ENCODE measurements at places on chromosomes 5 and 9.

GRCh38 chr5:17398866-17399835 is 98.9 kb upstream of the TAF11L2 start:
- DNase-seq: no peak

DNA sequence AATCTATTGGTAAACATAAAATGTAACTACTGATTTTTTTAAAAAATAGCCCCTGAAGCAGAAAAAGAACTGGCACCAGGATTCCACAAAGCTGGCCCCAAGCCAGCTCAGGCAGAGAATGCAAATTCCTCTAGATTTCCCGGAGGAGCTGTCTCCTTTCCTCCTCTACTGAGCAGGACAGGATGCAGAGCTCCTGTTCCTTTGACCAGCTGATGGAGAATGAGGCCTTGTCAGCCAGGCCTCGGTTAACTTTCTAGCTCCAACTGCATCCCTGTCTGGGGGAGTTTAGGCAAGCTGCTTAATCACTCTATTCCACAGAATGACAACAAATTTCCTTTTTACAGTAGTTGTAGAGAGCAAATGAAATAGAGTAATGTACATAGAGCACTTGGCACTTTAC is 155.5 kb downstream of the GNAQ start:
- peak; percentile 17 for DNase-seq

GRCh38 chr9:123658792-123659191 is 271.1 kb downstream of the DENND1A start:
- DNase-seq: no peak

- no peak for DNase-seq
Measured at GRCh38 chr9:115756736-115757135, 396.9 kb upstream of the PAPPA start.

DNA sequence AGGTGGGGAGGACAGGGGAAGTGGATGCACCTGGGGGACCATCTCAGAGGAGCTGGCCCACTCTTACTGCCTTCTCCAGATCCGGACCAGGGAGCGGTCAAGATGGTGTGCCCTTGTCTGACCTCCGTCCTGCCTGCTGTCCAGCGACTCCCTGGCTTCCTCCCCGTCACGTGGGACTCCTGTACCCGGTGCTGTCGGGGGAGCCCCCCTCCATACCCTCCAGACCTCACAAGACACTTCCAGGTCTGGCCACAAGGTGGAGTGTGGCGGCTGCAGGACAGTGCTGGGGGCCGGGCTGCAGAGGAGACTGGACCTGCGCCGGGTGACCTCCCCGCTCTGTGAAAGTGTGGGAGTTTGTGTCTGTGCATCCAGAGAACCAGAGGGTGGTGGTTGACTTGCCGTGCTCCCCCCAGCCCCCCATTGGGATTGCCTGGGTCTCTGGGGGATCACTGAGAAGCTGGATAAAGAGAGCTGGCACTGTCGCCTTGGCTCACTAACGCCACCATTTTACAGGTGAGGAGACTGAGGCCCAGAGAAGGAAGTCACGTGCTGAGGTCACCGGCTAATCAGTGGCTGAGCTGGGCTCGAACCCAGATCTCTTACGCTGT is 1.9 kb upstream of the CRB2 start:
- peak; percentile 48 for DNase-seq

DNA sequence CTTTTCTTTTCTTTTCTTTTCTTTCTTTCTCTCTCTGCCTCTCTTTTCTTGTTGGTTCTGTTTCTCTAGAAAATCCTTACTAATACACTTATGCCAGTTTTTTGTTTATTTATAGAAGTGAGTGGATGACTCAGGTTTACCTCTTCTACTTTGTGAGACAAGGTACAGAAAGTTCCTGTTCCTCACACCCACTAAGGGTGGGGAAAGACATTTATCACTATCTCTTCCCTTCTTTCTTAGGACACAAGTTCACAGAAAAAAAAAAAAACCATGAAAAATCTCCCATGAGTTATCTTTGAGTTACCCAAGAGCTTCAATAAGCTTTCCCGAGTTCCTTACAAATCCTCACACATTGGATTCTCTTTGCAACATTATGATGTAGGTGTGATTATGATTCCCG is 60.9 kb upstream of the CD180 start:
- no peak for DNase-seq

- DNase-seq: no peak
Measured at GRCh38 chr5:172918421-172919371, 40.5 kb upstream of the RPL26L1 start.

- no peak for DNase-seq
Measured at GRCh38 chr5:119271758-119272730, 83.8 kb upstream of the TNFAIP8 start.

DNA sequence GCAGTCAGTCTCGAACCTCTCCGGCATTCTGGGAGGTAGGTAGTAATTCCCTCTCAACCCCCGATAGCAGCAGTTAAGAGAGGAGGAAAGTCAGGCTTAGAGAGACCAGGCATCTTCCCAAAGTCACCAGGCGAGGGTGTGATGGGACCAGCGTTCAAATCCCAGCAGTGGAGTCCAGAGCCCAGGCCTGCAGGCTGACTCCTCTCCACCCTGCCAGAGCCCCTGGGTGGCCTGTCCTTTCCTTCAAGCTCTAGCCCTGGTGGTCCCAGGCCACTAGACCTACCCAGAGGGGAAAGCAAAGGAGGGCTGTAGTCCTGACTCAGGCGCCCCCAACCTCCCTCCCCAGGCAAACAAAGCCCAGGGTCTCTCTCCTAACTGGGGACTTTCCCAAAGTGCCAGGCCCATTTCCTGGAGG is 4.2 kb upstream of the NR5A1 start:
- no peak for DNase-seq

GRCh38 chr9:37966412-37967013 is 62.6 kb upstream of the SLC25A51 start:
- DNase-seq: no peak

- no peak for DNase-seq
Measured at GRCh38 chr5:560792-561166, 36.5 kb upstream of the SLC9A3 start.

- no peak for DNase-seq
Measured at GRCh38 chr5:151880324-151880723, 44.3 kb downstream of the GLRA1 start.

DNA sequence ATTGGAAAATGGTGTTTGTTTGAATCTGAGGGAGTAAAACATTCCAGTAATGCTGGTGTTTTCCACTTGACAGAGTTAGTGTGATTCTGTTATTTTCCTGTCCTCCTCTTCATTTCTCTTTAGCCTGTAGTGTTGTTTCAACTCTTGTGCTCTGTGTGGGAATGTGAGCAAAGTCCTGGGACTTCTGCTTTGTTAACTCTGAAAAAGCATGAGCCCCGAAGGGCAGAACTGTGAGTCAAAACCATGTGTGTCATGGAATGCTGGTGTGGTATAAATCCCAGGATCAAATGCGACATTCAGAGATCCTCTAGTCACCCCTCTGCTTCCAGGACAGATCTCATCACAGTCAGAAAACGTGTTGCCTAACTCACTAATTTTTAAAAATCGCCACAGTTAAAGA is 8.9 kb downstream of the F2R start:
- DNase-seq: peak; percentile 68

DNA sequence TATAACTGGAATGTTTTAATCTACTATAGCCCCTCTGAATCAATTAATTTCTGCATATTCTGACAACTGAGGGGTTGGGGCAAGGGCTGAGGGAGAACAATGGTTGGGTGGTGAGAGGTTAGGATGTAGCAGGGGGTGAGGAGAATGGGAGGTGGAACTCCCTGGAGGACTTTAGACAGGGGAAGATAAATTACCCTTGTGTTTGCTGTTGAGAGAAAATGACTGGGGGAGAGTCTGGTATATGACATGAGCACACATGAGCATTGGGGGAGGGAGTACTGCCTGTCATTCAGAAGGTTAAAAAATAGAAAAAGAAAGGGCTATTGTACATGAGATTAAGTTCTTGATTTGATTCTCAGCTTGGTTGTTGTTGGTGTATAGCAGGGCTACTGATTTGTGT is 37.2 kb upstream of the PAPPA start:
- DNase-seq: no peak
